ENCODE measurements at places on chromosomes 16 and 17.

- H3K4me1 ChIP-seq = no peaks in the 10 kb centered on the region
- H3K4me3 ChIP-seq = no peak overlapping the region
- H3K36me3 ChIP-seq = no peaks in the 10 kb centered on the region
- H3K27ac ChIP-seq = no peak overlapping the region
Observed at GRCh38 chr17:41638941-41639340, 14.6 kb upstream of the KRT17 start.

- H3K4me1 ChIP-seq = no peaks in the 10 kb centered on the region
- H3K4me3 ChIP-seq = no peak overlapping the region
- H3K27ac ChIP-seq = no peak overlapping the region
- H3K27me3 ChIP-seq = no peaks in the 10 kb centered on the region
Observed at GRCh38 chr17:73255671-73256181, 6.0 kb downstream of the CPSF4L start.

- H3K4me1 ChIP-seq = no peaks in the 10 kb centered on the region
- no peak for DNase-seq
- no peaks in the 10 kb centered on the region for H3K36me3 ChIP-seq
- no peak overlapping the region for H3K27ac ChIP-seq
Observed at GRCh38 chr16:80253741-80254140, 287.1 kb upstream of the DYNLRB2 start.

DNA sequence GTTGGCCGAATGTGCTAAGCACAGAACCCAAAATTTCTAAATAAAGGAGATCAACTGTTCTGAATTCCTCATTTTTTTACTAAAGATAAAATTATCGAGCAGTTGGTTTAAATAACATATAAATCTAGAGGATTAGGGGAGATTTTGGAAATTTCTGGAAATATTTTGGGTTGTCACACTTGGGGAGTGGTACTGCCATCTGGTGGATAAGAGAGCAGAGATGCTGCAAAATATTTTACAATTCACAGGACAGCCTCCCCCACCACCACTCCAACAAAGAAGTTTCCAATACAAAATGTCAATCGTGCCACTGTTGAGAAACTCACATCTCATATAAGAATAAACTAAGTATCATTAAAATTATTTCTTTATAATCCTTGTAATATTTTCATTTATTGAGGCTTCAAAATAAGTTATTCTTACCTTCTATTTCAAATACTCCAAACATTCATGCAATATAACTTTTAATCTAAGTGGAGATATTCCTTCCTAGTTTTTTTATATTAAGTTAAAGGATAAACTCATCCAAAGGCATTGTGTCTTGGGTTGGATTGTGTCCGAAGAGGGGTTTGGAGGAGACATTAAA, 17.0 kb upstream of the ABCA8 start:
- no peaks in the 10 kb centered on the region for H3K27me3 ChIP-seq
- no peak for DNase-seq
- no peak overlapping the region for H3K4me3 ChIP-seq
- no peak overlapping the region for H3K27ac ChIP-seq
- H3K4me1 ChIP-seq = no peaks in the 10 kb centered on the region

- no peak overlapping the region for H3K4me3 ChIP-seq
- no peaks in the 10 kb centered on the region for H3K36me3 ChIP-seq
- no peak overlapping the region for H3K27ac ChIP-seq
- DNase-seq = no peak
- no peaks in the 10 kb centered on the region for H3K27me3 ChIP-seq
Observed at GRCh38 chr17:31595666-31596381, 204.3 kb downstream of the RAB11FIP4 start.

DNA sequence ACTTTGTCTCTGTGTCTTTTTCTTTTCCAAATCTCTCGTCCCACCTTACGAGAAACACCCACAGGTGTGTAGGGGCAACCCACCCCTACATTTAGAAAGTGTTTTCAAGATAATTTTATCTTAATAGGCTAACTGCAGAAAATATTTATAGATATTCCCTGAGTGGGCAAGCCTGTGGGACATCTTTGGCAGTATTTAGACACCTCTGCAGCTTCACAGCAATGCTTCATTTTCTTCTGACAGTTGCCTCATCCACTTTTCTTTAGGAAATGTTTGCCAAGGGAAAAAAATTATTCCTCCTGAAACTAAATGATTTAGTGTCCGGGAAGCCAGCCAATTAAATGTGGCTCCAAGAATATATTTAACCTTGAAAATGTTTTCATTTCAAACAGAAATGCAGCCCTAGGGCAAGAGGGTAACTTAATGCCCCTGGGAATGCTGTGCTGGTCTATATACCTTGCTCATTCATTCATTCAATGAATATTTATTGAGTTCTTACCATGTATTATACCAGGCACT, 290.4 kb downstream of the ABCC12 start:
- no peak overlapping the region for H3K27ac ChIP-seq
- no peaks in the 10 kb centered on the region for H3K4me1 ChIP-seq
- no peaks in the 10 kb centered on the region for H3K36me3 ChIP-seq
- H3K27me3 ChIP-seq = no peaks in the 10 kb centered on the region
- DNase-seq = no peak

DNA sequence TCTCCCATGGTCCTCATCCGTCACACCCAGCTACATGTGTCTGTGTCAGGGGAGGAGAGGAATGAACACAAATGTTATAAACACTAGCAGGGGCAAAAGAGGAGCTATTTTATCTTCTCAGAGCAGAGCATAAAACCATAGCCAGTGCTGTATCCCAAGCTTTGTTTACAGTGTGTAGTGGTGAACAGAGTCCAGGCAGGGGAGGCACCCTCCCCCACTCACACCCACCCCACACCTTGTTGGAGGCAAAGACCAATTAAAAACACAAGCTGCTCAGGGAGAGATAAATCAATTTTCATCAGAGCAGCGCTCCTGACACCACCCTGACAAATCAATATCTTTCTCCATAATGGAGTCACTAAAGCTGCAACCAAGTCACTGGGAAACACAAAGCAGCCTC, 132.6 kb upstream of the CCL2 start:
- no peaks in the 10 kb centered on the region for H3K4me1 ChIP-seq
- peaks cover 4% of the 10 kb centered on the region for H3K27me3 ChIP-seq
- no peaks in the 10 kb centered on the region for H3K36me3 ChIP-seq

GRCh38 chr17:27466743-27467375, 10.6 kb downstream of the KSR1 start:
- H3K27me3 ChIP-seq = no peaks in the 10 kb centered on the region
- H3K4me1 ChIP-seq = no peaks in the 10 kb centered on the region
- no peak for DNase-seq
- H3K27ac ChIP-seq = no peak overlapping the region

GRCh38 chr17:80294210-80294609, 33.6 kb downstream of the RNF213 start:
- no peak overlapping the region for H3K27ac ChIP-seq
- H3K36me3 ChIP-seq = peaks cover 89% of the 10 kb centered on the region
- DNase-seq = no peak
- no peaks in the 10 kb centered on the region for H3K4me1 ChIP-seq

- H3K4me3 ChIP-seq = no peak overlapping the region
- no peaks in the 10 kb centered on the region for H3K4me1 ChIP-seq
- H3K27ac ChIP-seq = no peak overlapping the region
- H3K27me3 ChIP-seq = no peaks in the 10 kb centered on the region
- no peaks in the 10 kb centered on the region for H3K36me3 ChIP-seq
- no peak for DNase-seq
Observed at GRCh38 chr17:35322749-35323148, 50.7 kb downstream of the SLFN11 start.

DNA sequence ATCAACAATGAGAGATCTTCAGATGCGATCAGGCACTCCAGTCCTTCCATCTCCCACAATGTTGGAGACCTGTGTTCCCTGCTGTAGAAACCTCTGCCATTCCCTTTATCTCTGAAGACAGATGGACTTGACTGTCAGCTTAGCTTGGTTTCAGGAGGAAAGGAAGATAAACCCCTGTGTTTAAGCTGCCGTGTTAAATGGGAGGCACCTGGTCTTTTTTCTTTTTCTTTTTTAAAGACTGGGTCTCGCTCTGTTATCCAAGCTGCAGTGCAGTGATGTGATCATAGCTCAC, 63.1 kb downstream of the USP22 start:
- H3K4me3 ChIP-seq = no peak overlapping the region
- no peaks in the 10 kb centered on the region for H3K36me3 ChIP-seq
- no peak overlapping the region for H3K27ac ChIP-seq
